Hematopoietic multipotent progenitor cell treated with erythropoietin and hydrocortisone succinate and interleukin-3 and kit ligand, for 4 days (in vitro differentiated cells): ENCODE measurements at places on chromosomes 7 and 10.

DNA sequence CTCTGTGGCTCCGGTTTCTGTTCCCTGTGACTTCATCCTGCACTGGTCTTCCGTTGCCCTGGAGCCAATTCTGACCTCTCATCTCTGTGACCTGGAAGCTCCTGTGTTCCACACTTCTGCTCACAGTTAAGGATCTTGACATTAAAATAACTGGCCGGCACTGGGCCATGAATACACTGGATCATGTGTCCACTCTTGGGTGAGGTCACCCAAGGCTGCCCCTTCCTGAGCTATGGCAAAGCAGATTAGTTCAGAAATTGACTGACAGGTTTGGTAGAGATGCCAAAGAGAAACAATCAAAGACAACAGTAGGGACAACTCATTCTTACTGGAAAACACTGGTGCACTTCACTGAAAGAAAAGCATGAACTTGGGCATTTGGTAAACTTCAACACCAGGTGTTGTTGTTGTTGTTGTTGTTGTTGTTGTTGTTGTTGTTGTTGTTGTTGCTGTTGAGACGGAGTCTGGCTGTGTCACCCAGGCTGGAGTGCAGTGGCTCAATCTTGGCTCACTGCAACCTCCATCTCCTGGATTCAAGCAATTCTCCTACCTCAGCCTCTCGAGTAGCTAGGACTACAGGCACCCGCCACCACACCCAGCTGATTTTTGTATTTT is 36.7 kb upstream of the GRID1 start:
- no peak for DNase-seq

DNA sequence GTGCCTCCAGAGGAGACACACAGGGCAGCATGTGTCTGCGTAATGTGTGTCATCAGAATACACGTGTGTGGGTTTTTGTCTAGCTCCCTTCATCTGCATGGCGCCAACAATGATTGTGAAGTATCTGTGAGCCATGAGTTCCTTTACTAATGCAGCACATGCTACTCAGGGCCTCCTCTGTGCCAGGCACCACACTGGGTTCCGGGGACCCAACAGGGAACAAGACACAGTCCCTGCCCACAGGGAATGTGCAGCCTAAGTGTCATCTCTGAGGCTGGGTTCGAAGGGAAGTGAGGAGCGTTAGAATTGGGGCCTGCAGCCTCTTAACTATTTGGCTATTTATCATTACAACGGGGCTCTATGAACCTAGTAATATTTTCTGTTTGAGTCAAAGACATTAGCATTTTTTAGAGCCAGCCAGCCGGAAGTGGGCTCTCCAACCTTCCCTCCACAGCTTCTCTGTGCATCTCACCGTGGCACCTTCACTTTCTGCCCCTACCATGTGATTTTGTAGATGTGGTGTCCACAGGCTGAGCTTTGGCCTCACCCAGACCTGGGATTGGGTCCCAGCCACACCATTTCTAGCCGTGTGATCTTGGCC is 43.9 kb upstream of the SRGN start:
- peak; percentile 30 for DNase-seq

DNA sequence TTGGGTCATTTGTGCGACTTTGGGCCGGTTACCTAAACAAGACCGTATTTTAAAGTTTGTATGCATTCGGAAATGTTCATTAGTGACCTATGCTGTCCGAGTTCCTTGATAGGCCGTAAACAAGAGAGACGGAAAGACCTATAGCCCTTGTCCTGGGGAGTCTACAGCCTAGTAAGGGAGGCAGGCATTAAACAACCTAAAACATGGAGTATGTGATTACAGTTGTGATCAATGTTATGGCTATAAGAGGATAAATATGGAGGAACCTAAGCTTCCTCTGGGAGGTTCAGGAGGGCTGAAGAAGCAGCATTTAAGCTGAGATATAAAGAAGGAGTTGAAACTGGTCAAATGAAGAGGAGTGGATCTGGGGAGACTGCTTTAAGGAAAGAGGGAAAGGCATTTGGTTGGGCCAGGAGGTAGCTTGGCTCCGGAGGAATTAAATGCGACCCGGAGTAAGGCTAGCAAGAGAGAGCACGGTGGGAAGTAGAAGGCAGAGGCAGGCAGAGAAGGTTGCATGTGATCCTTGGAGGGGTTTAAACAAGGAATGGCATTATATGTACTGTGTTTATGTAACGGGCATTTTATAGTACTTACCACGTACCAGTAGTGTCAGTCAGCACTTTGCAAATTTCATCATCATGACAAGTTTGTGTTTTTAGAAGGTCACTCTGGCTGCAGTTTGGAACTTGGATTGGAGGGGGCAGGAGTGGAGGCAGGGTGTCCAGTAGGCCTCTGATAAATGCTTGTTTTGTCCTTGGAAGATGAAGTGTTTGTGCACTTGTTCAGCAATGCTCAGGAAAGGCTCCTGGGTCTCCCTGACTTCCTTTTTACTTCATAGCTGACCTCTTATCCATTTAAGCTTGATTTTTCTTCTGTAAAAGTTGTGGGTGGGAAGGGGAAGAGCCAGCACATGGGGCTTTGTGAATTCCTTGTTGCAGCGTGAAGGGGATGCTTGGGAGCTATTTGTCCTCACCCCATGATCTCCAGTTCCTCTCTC is 1.0 kb upstream of the AVPI1 start:
- DNase-seq, result no peak

GRCh38 chr10:22712211-22712955 is 2.0 kb downstream of the PIP4K2A start:
- DNase-seq, result peak; percentile 41

- DNase-seq, result no peak
Observed at GRCh38 chr10:87925570-87925969, 62.1 kb downstream of the PTEN start.

DNA sequence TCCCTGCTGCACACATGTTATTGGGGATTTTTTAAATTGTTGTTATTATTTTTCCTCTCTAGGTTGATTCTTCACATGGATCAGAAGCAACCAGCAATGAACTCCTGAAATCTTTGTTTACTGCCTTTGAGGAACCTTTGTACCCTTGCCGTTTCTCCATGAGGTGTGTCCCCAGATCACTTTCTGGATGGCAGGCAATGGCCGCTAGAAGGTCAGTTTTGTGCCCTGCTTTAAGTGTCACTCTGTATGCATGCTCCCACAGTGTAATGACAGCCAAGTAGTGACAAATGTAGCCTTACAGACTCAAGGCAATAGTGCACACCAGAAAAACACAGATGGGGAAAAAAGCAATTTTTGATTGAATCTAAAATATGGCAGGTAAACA is 47.7 kb upstream of the NRP1 start:
- no peak for DNase-seq

GRCh38 chr10:27569946-27570345 is 65.8 kb downstream of the RAB18 start:
- DNase-seq, result no peak

- DNase-seq, result no peak
Observed at GRCh38 chr10:15385552-15386455, 14.7 kb upstream of the FAM171A1 start.
